ENCODE measurements at places on chromosomes 7 and 10.
A peak's percentile ranks its signal among the peaks of the same experiment; 100 is the strongest.

DNA sequence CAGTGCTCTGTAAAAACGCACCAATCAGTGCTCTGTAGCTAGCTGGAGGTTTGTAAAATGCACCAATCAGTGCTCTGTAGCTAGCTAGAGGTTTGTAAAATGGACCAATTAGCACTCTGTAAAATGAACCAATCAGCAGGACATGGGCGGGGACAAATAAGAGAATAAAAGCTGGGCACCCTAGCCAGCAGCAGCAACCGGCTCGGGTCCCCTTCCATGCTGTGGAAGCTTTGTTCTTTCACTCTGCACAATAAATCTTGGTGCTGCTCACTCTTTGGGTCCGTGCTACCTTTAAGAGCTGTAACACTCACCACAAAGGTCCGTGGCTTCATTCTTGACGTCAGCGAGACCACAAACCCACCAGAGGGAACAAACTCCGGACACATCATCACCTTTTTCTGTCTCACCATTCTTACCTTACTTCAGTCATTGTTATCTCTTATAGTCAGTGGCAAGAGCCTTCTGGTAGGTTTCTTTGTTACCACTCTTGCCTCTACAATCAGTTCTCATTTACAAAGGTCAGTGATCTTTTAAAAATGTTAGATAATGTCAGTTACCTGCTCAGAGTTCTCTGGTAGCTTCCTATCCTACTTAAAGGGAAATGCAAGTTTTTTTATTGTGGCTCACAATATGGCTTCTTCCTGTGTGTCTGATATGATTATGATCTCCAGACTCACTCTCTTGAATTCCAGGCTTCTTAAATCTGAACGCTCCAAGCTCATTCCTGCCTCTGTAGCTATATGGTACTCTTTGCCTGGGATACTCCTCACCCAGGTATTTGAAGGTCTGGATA, 4.5 kb downstream of the STAM start:
- no peak for DNase-seq

DNA sequence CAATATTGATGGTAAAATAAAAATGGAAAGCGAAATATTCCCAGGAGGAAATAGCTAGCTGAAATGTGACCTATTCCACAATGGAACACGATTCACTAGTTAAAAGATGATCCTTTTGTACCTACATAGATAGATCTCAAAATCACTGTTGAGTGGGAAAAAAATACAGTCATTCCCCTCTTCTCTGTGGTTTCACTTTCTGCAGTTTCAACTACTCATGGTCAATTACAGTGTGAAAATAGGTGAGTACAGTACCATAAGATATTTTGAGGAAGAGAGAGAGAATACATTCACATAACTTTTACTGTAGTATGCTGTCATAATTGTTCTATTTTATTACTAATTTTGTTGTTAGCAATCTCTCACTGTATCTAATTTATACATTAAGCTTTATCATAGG, 56.0 kb upstream of the COL13A1 start:
- no peak for DNase-seq

- no peak for DNase-seq
Measured at GRCh38 chr10:61763778-61764177, 101.0 kb downstream of the CABCOCO1 start.

DNA sequence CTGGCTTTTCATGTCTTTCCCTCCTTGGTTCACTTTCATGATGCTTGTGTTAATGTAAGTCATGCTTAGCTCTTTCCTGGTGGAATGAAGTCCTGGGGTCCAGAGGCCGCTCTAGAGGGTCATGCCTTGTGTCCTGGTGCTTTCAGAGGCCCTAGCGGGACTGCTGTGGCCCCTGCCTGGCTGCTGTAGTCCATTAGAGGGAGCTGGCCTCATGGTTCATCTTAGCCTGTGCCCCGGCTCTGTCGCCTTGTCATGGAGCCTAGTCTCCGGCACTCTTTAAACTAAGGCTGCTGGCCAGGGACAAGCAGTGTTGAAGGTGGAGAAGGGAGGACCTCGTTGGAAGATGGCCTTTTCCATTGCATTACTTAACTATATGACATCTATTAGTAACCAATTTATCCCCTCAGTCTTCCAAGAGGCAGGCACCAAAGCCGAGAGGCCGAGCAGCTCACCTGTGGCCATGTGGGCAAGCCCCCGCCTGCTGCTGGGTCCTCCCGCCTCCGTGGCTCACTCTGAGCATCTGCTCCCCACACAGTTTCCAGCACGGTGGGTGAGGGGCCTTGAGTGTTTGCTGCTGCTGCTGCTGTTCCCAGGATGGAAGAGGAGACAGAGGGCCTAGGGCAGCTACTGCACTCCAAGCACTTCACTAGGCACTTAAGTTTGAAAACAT, 5.0 kb upstream of the NDUFB2 start:
- no peak for DNase-seq

DNA sequence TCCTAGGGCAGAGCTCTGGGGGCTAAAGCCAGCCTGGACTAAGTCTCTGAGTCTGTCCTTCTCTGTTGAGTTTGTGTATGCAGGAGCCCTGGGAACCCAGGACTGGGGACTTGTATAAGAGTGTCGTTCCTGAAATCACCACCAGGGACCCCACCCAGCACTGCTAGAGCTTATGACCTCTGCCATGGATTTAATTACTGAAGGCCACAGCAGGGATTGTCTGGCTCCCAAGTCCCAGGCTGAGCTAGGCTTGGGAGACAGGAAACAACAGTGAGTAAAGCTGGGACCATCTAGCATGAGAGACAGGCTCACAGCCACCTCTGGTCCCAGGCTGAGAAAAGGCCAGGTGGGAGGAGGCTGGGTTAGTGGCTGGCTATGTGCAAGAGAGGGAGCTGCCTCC, 1.4 kb upstream of the TSPAN15 start:
- DNase-seq: no peak

GRCh38 chr7:143016996-143017395, 9.9 kb downstream of the OR9A2 start:
- DNase-seq: no peak

DNA sequence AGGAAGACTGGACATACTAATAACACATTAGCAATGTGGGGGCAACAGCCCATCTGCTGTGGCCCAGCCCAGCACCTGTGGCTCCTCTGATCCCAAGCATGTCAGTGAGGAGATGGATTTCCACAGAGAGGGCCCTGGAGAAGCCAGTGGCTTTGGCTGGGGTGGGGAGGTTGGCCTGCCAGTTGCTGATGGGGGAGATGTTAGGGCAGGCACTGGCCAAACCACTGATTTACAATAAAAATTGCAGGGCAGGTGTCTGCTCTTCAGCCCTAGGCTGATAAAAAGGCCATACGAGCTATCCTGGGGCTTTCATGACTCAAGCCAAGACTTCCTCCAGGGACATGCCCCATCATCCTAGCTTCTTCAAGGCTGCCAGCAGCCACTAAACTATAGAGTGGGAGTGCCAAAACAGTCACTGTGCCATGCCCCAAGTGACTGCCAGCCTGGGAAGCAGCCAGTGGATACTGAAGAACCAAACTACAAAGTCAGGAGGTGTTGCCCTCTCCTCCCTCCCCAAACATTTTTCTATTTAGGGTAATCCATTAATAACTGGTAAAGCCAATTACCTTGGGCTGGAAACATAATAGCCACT, 37.8 kb downstream of the DPCD start:
- no peak for DNase-seq

DNA sequence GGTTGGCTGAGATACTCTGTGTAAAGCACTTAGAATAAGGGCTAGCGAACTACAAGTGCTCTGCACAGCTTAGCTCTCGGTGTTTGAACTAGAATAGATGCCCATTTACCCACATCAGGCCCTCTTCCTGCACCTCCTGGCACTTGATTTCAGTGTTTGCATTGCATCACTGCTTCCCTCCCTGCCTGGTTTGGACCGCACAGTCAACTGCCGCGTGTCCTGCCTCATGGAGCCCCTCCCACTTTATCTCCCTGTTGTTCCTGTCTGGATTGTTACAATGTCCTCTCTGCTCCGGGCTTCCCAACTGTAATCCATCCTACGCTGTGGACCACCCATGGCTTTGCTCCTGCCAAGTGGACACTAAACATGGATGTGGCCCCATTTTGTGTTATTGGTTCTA, 2.3 kb downstream of the FAM107B start:
- DNase-seq: no peak

GRCh38 chr10:90822508-90822907, 35.3 kb downstream of the HTR7 start:
- no peak for DNase-seq

- no peak for DNase-seq
Measured at GRCh38 chr7:47521011-47521795, 60.7 kb downstream of the TNS3 start.

DNA sequence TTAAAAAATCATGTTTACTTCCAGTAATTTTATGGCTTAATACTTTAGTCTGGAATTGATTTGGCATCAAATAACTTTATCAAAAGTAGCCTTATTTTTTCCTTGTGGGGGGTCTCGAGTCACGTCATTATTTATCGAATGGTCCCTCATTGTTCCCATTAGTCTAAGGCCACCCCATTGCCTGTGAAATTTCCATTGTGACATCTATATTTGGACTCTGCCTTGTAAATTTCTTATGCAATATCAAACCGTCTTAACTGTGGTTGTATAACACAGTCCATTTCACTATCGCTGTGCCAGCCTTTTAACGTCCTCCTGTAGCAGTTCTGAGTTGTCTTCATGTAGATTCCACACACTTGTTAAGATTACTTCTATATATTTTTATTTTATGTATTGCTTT, 103.9 kb upstream of the RET start:
- DNase-seq: no peak

DNA sequence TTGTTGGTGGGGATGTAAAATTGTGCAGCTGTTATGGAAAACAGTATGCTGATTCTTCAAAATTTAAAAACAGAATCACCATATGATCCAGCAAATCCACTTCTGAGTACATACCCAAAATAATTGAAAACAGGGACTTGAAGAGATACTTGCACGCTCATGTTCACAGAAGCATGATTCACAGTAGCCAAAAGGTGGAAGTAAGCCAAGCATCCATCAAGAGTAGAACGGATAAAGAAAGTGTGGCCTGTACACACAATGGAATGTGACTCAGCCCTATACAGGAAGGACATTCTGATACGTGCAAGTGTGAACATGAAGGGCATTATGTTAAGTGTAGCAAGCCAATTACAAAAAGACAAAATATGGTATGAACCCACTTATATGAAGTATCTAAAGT, 696.7 kb upstream of the CELF2 start:
- DNase-seq: no peak

GRCh38 chr7:155774947-155775346, 37.3 kb downstream of the SHH start:
- no peak for DNase-seq

DNA sequence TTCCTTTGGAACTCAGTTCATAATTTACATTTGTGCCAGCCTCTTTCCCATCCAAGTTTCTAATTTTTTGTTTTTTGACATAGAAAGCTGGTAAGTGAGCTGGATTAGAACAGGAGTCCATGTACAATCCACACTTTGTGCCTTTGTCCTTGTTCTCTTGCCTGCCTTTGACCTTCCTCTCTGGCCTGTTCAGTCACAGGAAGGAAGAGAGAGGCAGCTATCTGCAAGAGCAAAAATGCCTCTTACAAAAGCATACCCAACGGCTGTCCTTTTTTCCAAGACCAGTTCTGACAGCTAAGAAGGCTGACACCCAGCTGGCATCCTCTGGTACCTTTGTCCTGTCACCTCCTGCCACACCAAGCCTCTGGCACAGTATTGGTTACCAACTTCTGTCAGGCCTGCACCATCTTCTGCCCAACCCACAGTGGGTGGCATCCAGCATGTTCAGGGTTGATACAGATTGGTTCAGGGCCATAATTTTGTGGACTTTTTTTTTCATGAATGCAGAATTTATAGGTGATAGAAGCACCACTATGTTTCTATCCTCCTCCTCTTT, 133.7 kb upstream of the KLF14 start:
- no peak for DNase-seq

DNA sequence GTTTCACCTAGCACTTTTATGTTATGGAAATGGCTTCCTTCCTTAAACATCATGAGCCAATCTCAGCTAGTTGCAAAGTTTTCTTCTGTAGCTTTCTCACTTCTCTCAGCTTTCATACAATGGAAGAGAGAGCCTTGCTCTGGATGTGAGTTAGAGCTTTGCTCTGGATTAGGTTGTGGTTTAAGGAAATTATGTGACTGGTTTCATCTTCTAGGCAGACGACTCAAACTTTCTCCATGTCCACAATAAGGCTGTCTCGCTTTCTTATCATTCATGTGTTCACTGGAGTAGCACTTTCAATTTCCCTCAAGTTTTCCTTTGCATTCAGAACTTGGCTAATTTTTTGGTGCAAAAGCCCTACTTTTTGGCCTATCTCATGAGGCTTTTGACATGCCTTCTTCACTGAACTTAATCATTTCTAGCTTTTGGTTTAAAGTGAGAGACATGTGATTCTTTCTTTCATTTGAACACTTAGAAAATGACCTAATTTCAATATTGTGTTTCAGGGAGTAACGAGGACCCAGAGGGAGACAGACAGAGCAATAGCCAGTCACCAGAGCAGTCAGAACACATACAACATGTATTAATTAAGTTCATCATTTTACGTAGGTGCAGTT, 49.8 kb downstream of the CNOT4 start:
- DNase-seq: no peak

GRCh38 chr10:6314620-6315205, 112.0 kb downstream of the PFKFB3 start:
- DNase-seq: no peak

DNA sequence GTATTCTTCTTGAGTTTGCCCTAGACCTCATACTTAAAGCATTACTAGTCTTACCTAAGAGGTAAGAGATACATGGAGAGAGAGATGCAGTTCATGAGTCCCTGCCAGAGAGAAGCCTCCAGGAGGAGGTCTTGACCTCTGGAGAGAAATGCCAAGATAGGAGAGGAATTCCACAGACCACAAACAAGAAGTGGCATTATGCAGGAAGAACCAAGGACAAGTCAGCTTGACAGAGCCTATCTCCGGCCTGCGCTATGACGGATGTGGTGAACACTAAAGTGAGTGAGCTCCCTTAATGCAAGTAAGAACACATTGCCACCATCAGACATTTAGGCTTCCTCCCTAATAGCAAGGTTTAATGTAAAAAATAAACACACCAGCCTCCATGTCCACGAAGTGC, 27.9 kb upstream of the COL1A2 start:
- DNase-seq: no peak

- DNase-seq: no peak
Measured at GRCh38 chr10:103842605-103843004, 12.8 kb downstream of the SH3PXD2A start.

- DNase-seq: no peak
Measured at GRCh38 chr7:149476791-149477190, 15.9 kb upstream of the ZNF777 start.

- no peak for DNase-seq
Measured at GRCh38 chr10:123021517-123021916, 12.7 kb downstream of the ACADSB start.

GRCh38 chr10:11162828-11163599, 145.3 kb downstream of the CELF2 start:
- DNase-seq: peak; percentile 61

- no peak for DNase-seq
Measured at GRCh38 chr7:88458279-88458678, 151.6 kb upstream of the STEAP4 start.

- no peak for DNase-seq
Measured at GRCh38 chr10:101062232-101063049, 652 bp downstream of the KAZALD1 start.

- DNase-seq: no peak
Measured at GRCh38 chr10:83343676-83344075, 795.6 kb upstream of the GHITM start.

All from esophagus squamous epithelium (tissue), 5 donors.